ENCODE measurements at places on chromosomes 13 and 19. TPM values are rescaled to one million over a fixed set of nuclear protein-coding genes. Genes with fewer than 3 reads are reported as not detected.

The CDX2 gene
- polyA plus RNA-seq: not detected

The CGB3 gene
- not detected for polyA plus RNA-seq

The RNF17 gene
- polyA plus RNA-seq: 0.16 TPM

The ZNF506 gene
- polyA plus RNA-seq: 22.4 TPM

Data from muscle of back (tissue), 13 donors.